ENCODE measurements at places on chromosomes 2 and 18.

GRCh38 chr2:121689356-121689755, 40.1 kb upstream of the CLASP1 start:
- peak; percentile 15 for DNase-seq

DNA sequence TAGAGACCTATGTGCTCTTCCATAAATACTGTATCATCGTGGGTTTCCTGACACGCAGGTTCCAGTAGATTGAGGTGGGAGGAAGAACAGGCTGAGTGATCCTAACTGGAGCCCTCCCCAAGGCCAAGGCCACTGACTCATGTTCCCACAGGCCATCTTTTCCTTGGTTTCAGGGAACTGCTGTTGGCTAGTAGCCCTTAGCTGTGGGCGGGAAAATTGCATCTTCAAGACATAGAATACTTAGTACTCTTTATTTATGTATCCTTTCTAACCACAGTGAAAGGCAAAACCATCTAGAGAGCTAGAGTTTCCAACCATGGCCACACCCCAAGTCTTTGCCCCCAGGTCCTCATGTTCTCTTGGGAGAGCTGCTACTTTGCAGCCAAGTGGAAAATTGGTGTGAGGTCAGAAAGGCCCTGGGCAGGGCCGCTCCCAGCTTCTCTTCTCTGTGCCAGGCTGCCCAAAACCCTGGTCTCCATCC, 55.9 kb downstream of the COPS8 start:
- no peak for DNase-seq

- peak; percentile 95 for DNase-seq
These were observed 35.0 kb upstream of the PTMA start for GRCh38 chr2:231673348-231673770.

GRCh38 chr2:210623506-210623905, 67.1 kb downstream of the CPS1 start:
- no peak for DNase-seq

DNA sequence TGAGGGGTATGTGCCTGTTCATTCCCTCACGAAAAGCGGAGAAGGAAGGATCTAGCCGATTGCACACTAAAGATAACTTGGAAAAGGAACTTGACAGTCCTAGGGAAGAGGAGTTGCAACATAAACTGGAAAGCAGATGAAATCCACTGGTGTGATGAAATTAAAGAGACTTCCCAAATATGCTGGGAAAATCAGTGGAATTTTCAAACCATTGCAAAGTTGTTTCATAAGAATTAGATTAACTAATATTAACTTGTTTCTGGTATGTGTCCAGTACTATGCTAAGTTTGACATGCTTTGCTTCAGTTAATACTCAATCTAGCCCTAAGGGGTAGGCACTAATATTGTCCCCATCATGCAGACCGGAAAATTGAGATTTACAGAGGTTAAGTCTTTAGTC, 222.7 kb downstream of the IKZF2 start:
- DNase-seq = no peak

DNA sequence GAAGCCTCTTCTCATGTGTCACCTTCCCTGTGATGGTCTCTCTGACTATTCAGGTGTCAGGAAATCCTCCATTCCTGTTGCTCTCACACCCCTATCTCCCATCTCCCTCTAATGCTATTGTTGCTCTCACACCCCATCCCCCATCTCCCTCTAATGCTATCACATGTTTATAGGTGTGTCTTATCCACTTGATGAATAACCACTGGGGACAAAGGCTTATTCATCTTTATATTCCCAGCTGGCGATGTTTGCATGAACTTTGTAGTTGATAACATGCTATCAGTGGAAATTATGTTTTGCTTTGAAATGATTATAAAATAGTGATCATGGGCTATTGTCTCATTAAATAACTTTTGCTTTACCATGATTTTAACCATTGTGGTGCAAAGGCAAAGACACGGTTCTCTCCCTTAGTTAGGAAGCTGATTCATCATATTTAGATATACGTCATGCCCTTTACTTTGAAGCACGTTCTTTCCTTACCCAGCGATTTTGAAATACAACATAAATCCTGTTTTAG, 220.5 kb downstream of the PMAIP1 start:
- no peak for DNase-seq

GRCh38 chr2:151730262-151730975, 3.9 kb downstream of the NEB start:
- DNase-seq = no peak

DNA sequence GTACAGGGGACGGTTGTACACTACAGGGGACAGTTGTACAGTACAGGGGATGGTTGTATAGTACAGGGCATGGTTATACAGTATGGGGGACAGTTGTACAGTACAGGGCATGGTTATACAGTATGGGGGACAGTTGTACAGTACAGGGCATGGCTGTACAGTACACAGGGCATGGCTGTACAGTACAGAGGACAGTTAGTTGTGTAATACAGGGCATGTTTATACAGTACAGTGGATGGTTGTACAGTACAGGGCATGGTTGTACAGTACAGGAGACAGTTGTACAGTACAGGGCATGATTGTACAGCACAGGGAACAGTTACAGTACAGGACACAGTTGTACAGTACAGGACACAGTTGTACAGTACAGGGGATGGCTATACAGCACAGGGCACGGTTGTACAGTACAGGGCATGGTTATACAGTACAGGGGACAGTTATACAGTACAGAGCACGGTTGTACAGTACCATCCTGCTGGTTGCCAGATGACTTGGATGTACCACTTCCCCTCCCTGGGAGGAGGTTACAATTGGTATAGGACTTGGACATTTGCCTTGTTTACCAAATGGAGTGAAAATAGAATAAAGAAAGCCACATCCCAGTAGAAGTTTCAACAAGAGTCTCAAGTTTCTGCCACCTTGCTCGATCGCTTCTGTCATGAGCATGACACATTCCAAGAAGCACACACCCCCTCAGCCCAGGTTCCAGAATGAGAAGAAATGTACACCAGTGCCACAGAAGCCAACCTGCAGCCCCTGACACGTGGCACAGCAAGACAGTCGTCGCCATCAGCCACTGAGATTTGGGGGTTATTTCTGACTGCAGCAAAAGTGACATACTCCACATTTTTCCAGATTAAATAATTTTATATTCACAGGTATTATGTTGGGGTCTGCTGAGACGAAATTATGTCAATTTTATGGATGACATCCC, 16.0 kb downstream of the CYRIA start:
- no peak for DNase-seq

DNA sequence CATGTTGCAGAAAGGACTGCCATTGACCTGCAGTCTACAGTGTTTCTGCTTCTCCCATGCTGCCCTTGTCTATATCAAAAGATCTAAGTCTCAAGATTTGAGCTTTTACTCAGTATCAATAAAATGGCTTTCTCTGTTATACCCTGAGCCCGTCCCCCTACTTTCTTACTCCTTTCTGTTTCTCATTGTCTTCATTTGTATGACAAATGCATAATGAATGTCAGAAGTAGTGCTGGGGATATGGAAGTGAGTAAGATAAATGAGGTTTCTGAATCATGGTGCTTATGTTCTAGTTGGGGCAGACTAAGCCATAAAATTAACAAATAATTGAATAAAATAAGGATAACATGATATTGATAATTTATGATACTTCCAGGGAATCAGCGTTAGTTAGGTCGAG, 128.6 kb downstream of the PARD3B start:
- no peak for DNase-seq

DNA sequence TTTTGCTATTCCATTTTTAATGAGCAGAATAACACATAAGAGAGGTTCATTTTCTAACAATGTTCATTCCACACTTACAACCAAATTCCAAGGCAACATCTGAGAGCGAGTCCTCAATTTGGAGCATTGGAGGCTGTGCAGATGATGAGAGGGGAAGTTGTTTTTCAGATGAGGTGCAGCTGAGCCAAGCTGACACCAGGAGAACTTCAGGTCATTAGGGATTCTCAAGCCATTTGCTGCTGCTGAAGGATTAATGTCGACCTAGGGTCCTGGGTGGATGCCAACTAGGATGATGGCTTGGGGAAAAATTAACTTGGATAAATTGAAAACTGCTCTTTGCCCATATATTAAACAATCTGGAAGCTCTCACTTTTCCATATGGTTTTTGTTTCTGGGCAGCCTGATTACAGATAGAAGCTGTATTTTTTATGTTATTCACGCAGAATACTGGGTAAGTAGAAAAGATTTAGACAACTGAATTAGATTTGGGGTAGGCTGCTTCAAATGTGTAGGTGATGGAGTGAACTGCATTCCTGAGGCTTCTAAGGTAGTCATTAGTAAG, 206.4 kb upstream of the SLC39A10 start:
- DNase-seq = no peak

DNA sequence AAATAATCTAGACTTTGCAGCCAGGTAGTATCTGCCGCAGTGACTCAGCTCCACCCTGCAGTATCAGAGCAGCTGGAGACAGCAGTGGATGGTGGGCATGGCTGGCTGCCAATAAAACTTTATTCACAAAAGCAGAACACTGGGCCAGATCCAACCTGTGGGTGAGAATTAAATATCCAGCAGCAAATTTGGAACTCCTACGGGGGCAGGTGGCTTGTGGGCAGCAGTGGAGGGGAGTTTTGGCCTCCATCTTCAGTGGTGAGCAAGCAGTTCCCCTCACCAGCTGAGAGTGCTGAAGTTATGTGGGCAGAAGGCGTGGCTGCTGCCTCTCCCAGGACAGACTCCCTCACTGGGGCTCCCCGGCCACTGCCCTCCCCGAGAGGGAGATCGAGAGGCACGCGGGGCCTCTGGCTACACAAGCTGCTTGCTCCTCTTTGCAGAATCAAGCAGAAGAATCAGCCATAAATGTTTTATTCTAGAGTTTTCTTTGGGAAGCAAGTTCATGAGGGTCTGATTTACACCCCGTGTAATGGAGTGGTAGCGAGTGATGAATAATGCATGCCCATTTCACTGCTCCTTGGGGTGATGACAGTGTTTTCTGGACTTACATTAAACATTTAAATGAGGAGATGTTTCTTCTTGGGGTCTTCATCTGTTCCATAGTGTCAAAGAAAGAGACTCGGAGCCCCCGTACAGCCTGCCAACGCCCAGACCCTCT, 204.3 kb downstream of the SEPTIN10 start:
- no peak for DNase-seq

DNA sequence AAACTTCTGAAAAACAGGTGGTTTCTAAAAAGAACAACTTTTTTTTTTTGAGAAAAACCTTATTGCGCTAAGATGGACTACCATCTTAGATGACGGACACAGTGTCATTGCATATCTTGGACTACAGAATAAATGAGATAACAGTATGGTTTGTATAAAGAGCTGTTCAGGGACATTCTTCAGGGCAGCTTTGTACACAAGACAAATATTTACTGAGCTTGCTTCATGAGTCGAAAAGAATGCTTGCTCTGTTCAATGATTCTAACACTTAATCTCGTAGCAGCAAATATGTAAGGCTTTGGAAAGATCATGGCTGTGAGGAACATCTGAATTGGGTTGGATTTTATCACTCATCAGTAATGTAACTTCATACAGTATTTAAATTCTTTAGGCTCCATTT, 282.5 kb upstream of the CWC22 start:
- no peak for DNase-seq

- no peak for DNase-seq
These were observed 11.3 kb downstream of the TTLL4 start for GRCh38 chr2:218721934-218722333.

DNA sequence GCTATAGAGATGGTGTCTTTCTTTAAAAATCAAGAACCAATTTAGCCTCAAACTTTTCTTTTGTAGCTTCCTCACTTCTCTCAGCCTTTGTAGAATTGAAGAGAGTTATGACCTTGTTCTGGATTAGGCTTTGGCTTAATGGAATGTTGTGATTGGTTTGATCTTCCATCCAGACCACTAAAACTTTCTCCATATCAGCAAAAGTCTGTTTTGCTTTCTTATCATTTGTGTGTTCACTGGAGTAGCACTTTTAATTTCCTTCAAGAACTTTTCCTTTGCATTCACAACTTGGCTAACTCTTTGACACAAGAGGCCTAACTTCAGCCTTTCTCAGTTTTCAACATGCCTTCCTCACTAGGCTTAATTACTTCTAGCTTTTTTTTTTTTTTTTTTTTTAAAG, 193.1 kb downstream of the ACOXL start:
- DNase-seq = no peak

DNA sequence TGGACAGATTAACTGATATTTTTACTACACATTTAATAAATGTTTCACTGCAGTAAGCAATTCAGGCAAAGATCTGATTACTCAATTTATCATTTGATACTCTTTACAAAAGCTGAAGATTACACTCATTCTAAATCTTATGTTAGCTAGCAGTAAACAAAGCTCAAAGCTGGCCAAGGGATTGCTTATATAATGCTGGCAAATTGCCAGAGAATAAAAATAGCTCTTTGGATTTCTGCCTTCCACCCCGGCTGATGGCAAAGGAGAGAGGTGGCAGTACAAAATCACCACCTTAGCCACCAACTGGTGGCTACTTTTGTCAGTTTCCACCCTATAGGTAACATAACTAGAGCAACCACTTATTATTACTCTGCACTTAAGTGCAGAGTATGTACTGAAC, 320.5 kb downstream of the FSIP2 start:
- DNase-seq = no peak

DNA sequence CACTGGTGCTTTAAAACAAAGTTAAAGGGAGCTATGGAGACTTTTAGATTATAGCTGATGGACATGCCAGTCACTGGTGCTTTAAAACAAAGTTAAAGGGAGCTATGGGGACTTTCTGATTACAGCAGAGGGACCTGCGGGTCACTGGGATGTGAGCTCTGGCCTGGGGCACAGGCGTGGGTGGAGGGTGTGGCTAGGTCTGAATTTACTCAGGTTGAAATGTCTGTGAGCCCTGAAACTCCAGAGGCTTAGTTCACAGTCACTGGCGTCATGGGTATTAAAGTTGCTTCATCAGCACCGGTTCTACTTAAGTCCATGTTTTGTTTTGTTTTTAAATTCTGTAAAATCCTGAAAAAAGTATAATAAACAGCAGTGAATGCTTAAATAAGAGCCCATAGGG, 49.0 kb upstream of the TMEM18 start:
- no peak for DNase-seq

DNA sequence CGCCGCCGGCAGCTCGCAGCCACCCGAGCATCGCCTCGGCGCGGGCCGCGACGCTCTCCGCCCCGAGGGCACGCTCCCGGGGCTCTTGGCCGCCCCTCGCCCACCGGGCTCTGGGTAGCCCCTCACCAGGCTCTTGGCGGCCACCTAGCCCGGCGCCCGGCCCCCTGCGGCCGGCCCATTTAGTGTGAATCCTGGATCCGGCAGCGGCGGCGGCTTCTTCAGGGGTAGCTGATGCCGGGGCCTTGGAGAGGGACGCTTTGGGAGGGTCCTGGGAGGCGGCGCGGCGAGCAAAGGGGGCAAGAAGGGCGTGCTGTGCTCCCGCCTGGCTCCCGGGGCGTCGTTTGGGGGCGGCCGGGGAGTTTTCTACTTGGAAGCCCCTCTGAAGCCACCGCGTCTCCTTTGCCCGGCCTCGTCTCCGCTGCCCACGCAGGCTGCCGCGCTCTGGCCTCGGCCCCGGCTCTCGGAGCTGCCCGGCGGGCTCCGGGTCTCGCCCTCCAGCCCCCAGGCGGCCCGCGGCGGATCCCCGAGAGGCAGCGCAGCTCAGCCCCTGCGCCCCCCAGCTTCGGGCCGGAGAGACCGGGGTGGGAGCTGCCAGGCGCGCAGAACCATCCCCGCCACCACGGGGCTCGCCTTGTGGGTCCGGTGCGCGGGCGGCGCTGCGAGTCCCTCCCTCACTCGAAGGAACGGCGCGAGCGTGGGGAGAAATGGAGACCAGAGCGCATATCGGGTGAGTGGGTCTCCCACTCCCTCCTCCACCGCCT, 509 bp downstream of the PIEZO2 start:
- no peak for DNase-seq

- DNase-seq = no peak
These were observed 64.5 kb downstream of the BAZ2B start for GRCh38 chr2:159551806-159552205.

- no peak for DNase-seq
These were observed 46.9 kb upstream of the CNOT11 start for GRCh38 chr2:101205521-101206479.
